ENCODE measurements at places on chromosomes 13 and 19.

DNA sequence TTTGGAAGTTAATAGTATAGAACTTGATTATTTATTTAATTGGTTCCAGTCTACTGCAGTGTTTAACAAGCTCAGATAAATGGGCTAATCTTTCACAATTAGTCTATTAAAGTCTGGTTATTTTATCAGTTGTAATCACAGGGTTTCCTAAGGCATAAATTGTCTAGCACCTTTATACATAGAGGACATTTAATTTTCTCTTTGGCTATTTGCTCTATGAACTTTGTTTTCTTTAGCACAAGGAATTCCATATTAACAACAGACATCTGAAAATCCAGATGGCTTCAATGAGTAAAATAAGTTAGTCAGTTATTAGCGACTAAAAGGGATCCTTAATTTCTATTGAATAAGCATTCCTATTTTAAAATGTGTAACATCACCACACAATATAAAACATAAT, 1350.8 kb upstream of the SLC10A2 start:
- H3K4me3 ChIP-seq = no peak overlapping the region
- no peaks in the 10 kb centered on the region for H3K4me1 ChIP-seq
- DNase-seq = no peak
- no peaks in the 10 kb centered on the region for H3K36me3 ChIP-seq
- H3K27ac ChIP-seq = no peak overlapping the region
- H3K27me3 ChIP-seq = no peaks in the 10 kb centered on the region

GRCh38 chr13:114114006-114114640, 18.3 kb downstream of the RASA3 start:
- peaks cover 61% of the 10 kb centered on the region for H3K4me1 ChIP-seq
- no peak for DNase-seq
- H3K4me3 ChIP-seq = peak overlapping the region; percentile 15

GRCh38 chr19:58575183-58576041, 2.3 kb upstream of the MZF1 start:
- H3K27me3 ChIP-seq = no peaks in the 10 kb centered on the region
- H3K27ac ChIP-seq = peak overlapping the region; percentile 98

- DNase-seq = no peak
- H3K4me1 ChIP-seq = peaks cover 12% of the 10 kb centered on the region
- H3K36me3 ChIP-seq = peaks cover 19% of the 10 kb centered on the region
- peaks cover 33% of the 10 kb centered on the region for H3K27me3 ChIP-seq
- no peak overlapping the region for H3K27ac ChIP-seq
Observed at GRCh38 chr19:39494661-39495060, 4.1 kb upstream of the DLL3 start.

DNA sequence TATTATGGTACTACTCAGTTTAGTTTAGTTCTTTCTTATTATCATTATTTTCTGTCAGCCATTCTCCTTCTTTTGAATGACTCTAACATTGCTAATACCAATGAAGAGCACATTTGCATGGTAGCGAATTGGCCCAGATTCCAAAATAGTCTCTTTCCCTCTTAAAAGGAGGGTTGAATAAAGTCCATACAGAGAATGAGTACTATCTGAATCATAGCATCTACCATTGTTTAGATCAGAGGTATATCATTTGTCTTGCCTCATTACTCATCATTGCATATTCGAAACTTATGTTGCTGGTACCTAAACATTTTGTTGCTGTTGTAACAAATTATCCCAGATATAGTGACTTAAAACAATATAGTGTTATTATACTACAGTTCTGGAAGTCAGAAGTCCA, 1235.3 kb upstream of the ATXN8OS start:
- no peak overlapping the region for H3K27ac ChIP-seq
- H3K4me1 ChIP-seq = no peaks in the 10 kb centered on the region
- H3K36me3 ChIP-seq = no peaks in the 10 kb centered on the region
- H3K4me3 ChIP-seq = no peak overlapping the region
- no peak for DNase-seq

GRCh38 chr19:35133826-35134225, 1.0 kb downstream of the LGI4 start:
- H3K27ac ChIP-seq = no peak overlapping the region
- H3K4me3 ChIP-seq = no peak overlapping the region
- DNase-seq = no peak
- no peaks in the 10 kb centered on the region for H3K36me3 ChIP-seq
- H3K27me3 ChIP-seq = no peaks in the 10 kb centered on the region
- peaks cover 5% of the 10 kb centered on the region for H3K4me1 ChIP-seq

GRCh38 chr13:40254394-40254793, 412.0 kb downstream of the FOXO1 start:
- no peaks in the 10 kb centered on the region for H3K27me3 ChIP-seq
- no peaks in the 10 kb centered on the region for H3K36me3 ChIP-seq
- H3K4me3 ChIP-seq = no peak overlapping the region
- no peak overlapping the region for H3K27ac ChIP-seq
- no peak for DNase-seq

- peaks cover 22% of the 10 kb centered on the region for H3K27me3 ChIP-seq
- no peak overlapping the region for H3K27ac ChIP-seq
- H3K4me1 ChIP-seq = no peaks in the 10 kb centered on the region
- peaks cover 4% of the 10 kb centered on the region for H3K36me3 ChIP-seq
Observed at GRCh38 chr19:52258426-52258825, 11.0 kb upstream of the ZNF766 start.

DNA sequence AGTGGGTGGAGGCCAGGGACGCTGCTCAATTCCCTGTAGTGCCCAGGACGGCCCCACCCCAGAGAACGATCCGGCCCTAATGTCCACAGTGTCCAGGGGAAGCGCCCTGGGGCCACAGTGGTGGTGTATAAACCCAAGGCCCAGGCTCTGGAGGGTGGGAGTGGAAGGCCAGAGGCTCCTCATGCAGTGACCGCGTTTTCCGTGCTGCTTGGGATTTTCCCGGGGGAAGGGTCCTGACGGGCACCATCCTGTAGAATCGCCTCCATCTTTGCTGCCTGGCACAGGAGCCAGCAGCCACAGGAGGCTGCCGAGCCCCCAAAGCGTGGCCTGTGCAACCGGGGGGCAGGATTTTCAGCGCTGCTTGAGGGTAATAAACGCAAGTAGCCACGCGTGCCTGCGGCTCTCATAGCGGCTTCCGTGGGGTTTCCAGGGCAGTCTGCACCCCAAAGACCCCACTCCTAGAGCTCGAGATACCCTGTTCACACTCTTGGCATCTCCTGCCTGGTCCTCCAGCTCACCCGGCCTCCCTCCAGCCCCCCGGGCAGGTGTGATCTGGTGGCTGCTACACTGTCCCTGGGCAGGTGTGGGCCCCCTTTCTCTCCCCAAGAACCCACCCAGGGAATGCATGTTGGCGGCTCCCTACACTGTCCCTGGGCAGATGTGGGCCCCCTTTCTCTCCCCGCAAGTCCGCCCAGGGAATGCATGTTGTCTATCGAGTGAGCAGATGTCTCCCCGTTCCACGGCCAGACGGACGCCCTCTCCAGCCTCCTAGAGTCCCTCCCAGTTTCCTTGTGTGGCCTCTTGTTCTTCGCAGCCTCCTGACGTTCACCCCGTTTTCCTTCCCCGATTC, 2.2 kb downstream of the NCLN start:
- H3K4me3 ChIP-seq = peak overlapping the region; percentile 89
- H3K36me3 ChIP-seq = peaks cover 36% of the 10 kb centered on the region
- H3K4me1 ChIP-seq = peaks cover 50% of the 10 kb centered on the region
- H3K27me3 ChIP-seq = no peaks in the 10 kb centered on the region
- no peak for DNase-seq
- H3K27ac ChIP-seq = peak overlapping the region; percentile 73

GRCh38 chr19:15238639-15239155, 6.4 kb upstream of the EPHX3 start:
- DNase-seq = no peak
- H3K27me3 ChIP-seq = peaks cover 6% of the 10 kb centered on the region
- H3K4me3 ChIP-seq = no peak overlapping the region
- H3K36me3 ChIP-seq = peaks cover 52% of the 10 kb centered on the region
- H3K27ac ChIP-seq = no peak overlapping the region

GRCh38 chr13:40101708-40102359, 446.4 kb downstream of the COG6 start:
- no peak overlapping the region for H3K27ac ChIP-seq
- no peak for DNase-seq
- H3K27me3 ChIP-seq = peaks cover 9% of the 10 kb centered on the region
- H3K4me1 ChIP-seq = no peaks in the 10 kb centered on the region

- H3K27ac ChIP-seq = no peak overlapping the region
- H3K4me1 ChIP-seq = no peaks in the 10 kb centered on the region
- peaks cover 4% of the 10 kb centered on the region for H3K36me3 ChIP-seq
- no peak for DNase-seq
- no peaks in the 10 kb centered on the region for H3K27me3 ChIP-seq
Observed at GRCh38 chr13:25237083-25237482, 50.2 kb downstream of the MTMR6 start.

- no peaks in the 10 kb centered on the region for H3K27me3 ChIP-seq
- H3K4me1 ChIP-seq = no peaks in the 10 kb centered on the region
- no peak overlapping the region for H3K4me3 ChIP-seq
- no peak overlapping the region for H3K27ac ChIP-seq
Observed at GRCh38 chr13:60111691-60112090, 52.0 kb downstream of the DIAPH3 start.

GRCh38 chr19:51195316-51195586, 29.6 kb upstream of the CD33 start:
- H3K27me3 ChIP-seq = peaks cover 8% of the 10 kb centered on the region
- H3K36me3 ChIP-seq = no peaks in the 10 kb centered on the region
- peak overlapping the region; percentile 2 for H3K4me3 ChIP-seq
- H3K27ac ChIP-seq = no peak overlapping the region
- DNase-seq = no peak
- peaks cover 14% of the 10 kb centered on the region for H3K4me1 ChIP-seq

GRCh38 chr19:12974301-12975220, 5.2 kb downstream of the DAND5 start:
- no peak overlapping the region for H3K27ac ChIP-seq
- H3K27me3 ChIP-seq = peaks cover 19% of the 10 kb centered on the region
- H3K36me3 ChIP-seq = peaks cover 2% of the 10 kb centered on the region
- H3K4me3 ChIP-seq = no peak overlapping the region

DNA sequence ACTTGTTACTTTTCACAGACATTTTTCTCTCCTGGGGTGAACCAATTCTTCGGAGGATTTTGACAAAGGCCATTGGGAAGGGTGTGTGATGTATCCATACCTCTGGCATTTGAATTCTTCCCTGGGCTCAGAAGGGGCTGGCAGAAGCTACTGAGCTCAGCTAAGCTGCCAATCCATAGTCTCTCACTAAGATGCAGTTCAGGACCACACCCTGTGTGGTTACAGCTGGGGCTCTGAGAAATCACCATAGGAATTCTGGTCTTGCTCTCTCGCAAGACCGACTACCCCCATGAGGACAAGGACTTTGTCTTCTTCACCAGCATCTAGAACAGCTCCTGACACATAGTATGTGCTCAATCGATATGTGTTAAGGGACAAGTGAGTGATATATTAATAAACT, 6.0 kb downstream of the C13orf42 start:
- no peak for DNase-seq
- H3K27me3 ChIP-seq = peaks cover 41% of the 10 kb centered on the region
- H3K4me3 ChIP-seq = no peak overlapping the region
- H3K36me3 ChIP-seq = no peaks in the 10 kb centered on the region
- H3K4me1 ChIP-seq = no peaks in the 10 kb centered on the region
- no peak overlapping the region for H3K27ac ChIP-seq

GRCh38 chr19:7858109-7858770, 15.9 kb downstream of the PRR36 start:
- peaks cover 16% of the 10 kb centered on the region for H3K27me3 ChIP-seq
- DNase-seq = no peak
- H3K27ac ChIP-seq = no peak overlapping the region
- peaks cover 2% of the 10 kb centered on the region for H3K4me1 ChIP-seq

All from effector memory CD8-positive, alpha-beta T cell (primary cell).